ENCODE measurements at places on chromosomes 4 and X.

DNA sequence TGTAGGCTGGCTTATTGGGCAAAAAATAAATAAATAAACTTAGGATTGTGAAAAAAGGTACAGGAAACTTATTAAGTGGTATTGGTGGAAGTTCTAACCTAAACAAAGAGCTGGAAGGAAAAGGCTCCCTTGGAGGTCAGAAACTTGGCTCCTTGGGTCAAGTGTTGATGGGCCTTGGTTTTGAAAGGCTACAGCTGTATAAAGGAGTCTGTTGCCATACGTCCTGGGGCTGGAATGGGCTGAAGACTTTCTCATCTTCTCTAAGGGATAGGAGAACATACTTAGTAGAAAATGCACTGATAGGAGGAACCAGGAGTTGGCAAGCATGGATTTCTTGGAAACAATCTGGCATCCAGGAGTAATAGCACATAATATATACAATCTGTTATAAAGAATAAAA is 56.6 kb downstream of the PDLIM5 start:
- no peak for DNase-seq

GRCh38 chrX:148562846-148563245 is 62.4 kb downstream of the AFF2 start:
- DNase-seq: no peak

GRCh38 chrX:150143721-150144440 is 205.6 kb upstream of the EOLA2 start:
- DNase-seq: no peak

DNA sequence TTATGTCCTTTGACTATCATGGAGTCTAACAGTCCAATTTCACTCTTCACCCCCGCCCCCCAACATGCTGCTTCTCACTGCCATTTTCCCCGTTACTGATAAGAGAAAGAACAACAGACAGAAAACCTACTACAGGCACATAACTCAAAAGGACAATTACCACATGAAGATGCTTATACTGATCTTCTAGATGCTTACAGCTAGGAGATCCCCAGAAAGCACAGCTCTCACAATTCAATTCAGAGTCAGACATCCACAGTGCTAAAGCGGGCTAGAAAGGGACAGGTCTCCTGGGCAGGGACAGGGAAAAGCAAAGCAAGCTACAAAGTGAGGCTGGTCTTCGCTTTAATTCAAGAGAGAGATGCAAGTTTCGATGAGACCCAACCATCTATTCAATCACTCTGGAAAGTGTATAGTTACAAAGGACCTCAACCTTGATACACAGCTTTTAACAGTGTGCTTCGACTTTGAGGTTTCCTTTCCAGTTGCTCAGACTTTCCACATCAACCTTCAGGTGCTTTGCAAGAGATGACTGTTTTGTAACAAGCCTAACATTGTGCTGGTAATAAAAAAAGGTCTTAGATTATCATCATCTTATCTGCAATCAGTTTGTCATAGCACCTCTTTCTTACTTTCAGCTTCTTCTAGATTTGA is 60.9 kb downstream of the LEF1 start:
- DNase-seq: no peak

DNA sequence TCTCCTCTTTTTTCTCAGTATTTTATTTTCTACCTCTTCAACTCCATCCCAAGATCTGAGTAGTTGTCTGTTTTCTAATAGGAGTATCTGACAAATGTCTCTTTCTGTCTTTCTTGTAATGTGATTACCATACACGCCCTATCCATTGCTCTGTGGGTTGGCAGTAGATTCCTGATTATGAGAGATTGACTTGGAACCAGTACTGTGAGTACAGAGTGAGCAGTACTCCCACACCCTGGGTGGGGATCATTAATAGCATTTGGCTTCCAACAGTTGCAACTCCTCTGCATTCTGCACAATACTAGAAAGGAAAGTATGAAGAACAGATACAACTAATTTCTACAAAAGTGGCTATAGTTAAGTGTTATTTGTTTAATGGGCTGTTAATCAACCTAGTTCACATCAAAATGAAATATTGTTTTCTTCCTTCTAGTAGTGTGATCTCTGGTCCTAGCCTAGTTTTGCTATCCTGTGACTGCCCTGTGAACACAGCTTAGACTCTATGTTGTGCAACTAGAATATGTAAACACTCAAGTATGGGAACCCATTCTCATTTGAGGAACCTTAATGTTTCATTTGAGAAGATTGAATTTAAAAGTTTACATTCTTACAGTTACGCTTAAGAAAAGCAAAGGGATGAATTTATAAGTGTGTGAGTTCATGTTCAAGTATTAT is 112.9 kb downstream of the PTPN13 start:
- no peak for DNase-seq
